PC-9 (cell line): ENCODE measurements at places on chromosomes 5 and 9. TPM values are rescaled to one million over a fixed set of nuclear protein-coding genes. Genes with fewer than 3 reads are reported as not detected.

The CPLANE1 gene
- total RNA-seq = 32.5 and 45.5 TPM in 2 replicates

The CACNA1B gene
- total RNA-seq = not detected in 2 replicates

The SLC6A19 gene
- not detected in 2 replicates for total RNA-seq

The KIF4B gene
- 0.13 TPM in 1 of 2 replicates, not detected in the other for total RNA-seq

DNA sequence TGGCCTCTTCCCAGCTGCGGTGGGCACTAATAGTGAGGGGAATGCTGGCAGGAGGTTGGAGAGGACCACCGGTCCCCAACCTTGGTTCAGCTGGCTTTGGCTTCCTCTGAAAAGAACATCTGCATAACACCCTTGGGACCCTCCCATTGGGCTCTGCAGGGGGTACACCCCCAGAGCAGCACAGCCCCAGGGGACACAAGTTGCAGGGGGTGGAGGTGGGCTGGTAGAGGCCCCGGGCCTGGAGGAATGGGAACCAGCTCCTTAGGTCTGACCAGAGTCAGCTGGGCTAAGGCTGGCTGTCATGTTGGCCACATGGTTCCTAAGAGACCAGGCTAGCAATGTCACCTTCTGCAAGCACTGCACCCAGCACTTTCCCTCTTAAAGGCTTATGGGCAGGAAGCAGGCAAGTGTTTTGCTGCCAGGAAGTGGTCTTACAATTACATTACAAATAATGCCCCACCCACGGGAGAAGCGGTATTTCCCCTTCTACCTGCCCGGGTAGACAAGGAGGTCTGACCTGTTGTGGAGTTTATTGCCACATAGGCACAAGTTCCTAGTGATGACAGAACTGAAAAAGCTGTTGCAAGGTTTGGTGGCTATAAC, 18.1 kb downstream of the GCNT4 start:
- H3K4me3 ChIP-seq = no peak overlapping the region
- no peaks in the 10 kb centered on the region for H3K27me3 ChIP-seq
- peaks cover 48% of the 10 kb centered on the region for H3K4me1 ChIP-seq

GRCh38 chr5:124755565-124755964, 9.1 kb upstream of the ZNF608 start:
- no peaks in the 10 kb centered on the region for H3K36me3 ChIP-seq
- H3K4me3 ChIP-seq = no peak overlapping the region
- no peak overlapping the region for H3K27ac ChIP-seq

GRCh38 chr5:138504799-138505198, 38.2 kb downstream of the ETF1 start:
- no peak for DNase-seq
- no peaks in the 10 kb centered on the region for H3K27me3 ChIP-seq
- H3K36me3 ChIP-seq = 0 out of 2 replicates have a peak, but pooled peaks cover 8% of the 10 kb centered on the region
- H3K27ac ChIP-seq = no peak overlapping the region
- H3K4me3 ChIP-seq = no peak overlapping the region
- no peaks in the 10 kb centered on the region for H3K4me1 ChIP-seq

- H3K36me3 ChIP-seq = no peaks in the 10 kb centered on the region
- H3K4me1 ChIP-seq = peaks cover 17% of the 10 kb centered on the region
- H3K27ac ChIP-seq = peak overlapping the region; percentile 40
- no peak overlapping the region for H3K4me3 ChIP-seq
- peak; percentile 37 for DNase-seq
Measured at GRCh38 chr9:107213561-107214028, 69.5 kb upstream of the RAD23B start.

GRCh38 chr5:52674815-52675545, 112.7 kb upstream of the ITGA1 start:
- no peak for DNase-seq
- no peaks in the 10 kb centered on the region for H3K4me1 ChIP-seq
- no peaks in the 10 kb centered on the region for H3K36me3 ChIP-seq

GRCh38 chr9:1048811-1049210, 1.3 kb upstream of the DMRT2 start:
- no peak overlapping the region for H3K4me3 ChIP-seq
- no peak for DNase-seq
- H3K27ac ChIP-seq = no peak overlapping the region
- no peaks in the 10 kb centered on the region for H3K27me3 ChIP-seq
- no peaks in the 10 kb centered on the region for H3K4me1 ChIP-seq

DNA sequence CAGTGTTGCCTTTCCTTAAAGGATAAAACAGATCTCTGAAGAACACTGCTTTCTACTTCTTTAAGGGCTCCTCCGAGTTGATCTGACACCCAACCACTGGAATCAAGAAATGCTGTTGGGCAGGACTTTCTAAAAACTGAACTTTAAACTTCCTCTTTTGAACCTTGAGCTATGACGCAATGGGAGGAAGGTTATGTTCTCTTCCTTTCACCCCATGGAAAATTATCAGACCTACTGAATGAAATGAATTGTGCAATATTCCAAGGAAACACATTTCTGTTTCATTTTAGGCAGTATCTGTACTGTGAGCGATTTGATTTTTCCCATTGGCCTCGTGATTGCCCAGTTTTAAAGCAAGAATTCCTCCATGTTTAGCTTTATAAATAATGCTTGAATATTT, 206.0 kb upstream of the PRR16 start:
- H3K27ac ChIP-seq = no peak overlapping the region
- H3K27me3 ChIP-seq = no peaks in the 10 kb centered on the region
- H3K36me3 ChIP-seq = no peaks in the 10 kb centered on the region

DNA sequence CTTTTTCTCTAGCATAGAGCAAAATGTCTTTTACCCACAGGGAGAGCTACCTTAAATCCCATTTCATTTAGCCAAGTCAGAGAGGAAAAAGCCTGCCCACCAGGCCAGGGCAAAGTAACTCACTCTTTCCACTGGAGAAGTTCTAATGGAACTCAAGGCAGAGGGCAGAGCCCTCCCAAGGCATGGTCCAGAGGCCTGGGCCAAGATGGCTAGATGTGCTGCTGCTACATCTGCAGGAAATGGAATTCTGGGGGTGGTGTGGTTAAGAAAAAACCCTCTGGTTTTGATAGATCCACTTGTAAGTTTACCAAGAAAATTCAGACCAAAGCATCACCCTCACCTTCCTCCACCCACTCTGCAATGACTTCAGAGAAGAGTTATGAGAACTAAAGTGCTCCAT, 37.3 kb downstream of the CSF2 start:
- no peak overlapping the region for H3K27ac ChIP-seq
- H3K4me1 ChIP-seq = no peaks in the 10 kb centered on the region
- H3K27me3 ChIP-seq = no peaks in the 10 kb centered on the region
- DNase-seq = no peak
- H3K4me3 ChIP-seq = no peak overlapping the region

GRCh38 chr5:58548068-58548467, 34.8 kb upstream of the RAB3C start:
- no peaks in the 10 kb centered on the region for H3K27me3 ChIP-seq
- H3K4me3 ChIP-seq = no peak overlapping the region
- H3K4me1 ChIP-seq = no peaks in the 10 kb centered on the region; the same call in 1 of the 2 replicates
- DNase-seq = no peak
- H3K36me3 ChIP-seq = no peaks in the 10 kb centered on the region

DNA sequence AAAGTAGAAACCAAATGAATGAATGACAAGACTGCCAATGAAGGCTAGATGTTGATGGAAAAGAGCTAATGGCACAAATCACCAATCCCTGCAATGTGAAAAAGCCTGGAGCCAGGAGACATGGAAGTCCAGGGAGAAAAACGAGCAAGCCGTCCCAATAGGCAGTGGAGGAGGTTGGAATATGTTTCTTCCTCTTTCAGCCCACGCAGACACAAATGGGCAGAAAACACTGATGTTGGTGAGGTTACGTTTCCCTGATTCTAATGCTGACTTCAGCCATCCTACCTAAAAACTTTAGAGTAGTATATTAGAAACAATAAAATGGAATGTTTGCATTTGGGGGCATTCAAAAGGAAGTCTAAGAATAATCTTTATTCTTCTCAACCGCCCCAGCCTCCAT, 23.9 kb upstream of the KIF2A start:
- H3K27ac ChIP-seq = no peak overlapping the region
- peaks cover 6% of the 10 kb centered on the region for H3K4me1 ChIP-seq
- no peaks in the 10 kb centered on the region for H3K36me3 ChIP-seq
- no peaks in the 10 kb centered on the region for H3K27me3 ChIP-seq

GRCh38 chr9:114423181-114423580, 35.4 kb upstream of the AKNA start:
- H3K36me3 ChIP-seq = no peaks in the 10 kb centered on the region
- no peak overlapping the region for H3K27ac ChIP-seq
- H3K4me3 ChIP-seq = no peak overlapping the region
- DNase-seq = no peak
- no peaks in the 10 kb centered on the region for H3K4me1 ChIP-seq
- no peaks in the 10 kb centered on the region for H3K27me3 ChIP-seq

DNA sequence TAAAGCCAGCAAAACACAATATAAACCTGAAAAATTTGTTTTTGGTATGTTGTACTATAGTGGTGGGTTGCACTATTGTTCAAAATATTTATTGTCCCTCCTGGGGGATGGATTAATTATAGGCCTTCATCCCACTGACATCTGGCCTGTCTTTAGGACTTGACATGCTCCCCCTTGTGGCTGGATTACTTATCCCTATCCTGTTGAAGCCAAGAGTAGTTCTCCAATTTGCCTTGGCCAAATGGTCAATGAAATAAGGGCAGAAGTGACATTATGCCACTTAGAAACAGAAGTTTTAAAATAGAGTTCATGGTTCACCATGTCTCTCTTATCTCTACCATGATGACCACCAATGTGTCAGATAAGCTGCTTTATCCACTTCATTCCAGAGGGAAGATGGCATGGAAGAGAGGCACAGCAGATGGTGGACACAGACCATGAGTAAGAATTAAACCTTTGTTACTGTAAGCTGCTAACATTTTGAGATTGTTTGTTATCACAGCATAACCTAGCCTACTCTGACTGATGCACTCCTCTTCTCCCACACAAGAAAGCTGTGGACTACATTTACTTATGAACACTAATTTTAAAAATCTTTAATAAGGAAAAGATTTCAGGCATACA, 29.2 kb upstream of the ARHGEF28 start:
- no peaks in the 10 kb centered on the region for H3K27me3 ChIP-seq
- H3K27ac ChIP-seq = no peak overlapping the region
- H3K36me3 ChIP-seq = no peaks in the 10 kb centered on the region
